ENCODE measurements at places on chromosomes 11 and 22.

DNA sequence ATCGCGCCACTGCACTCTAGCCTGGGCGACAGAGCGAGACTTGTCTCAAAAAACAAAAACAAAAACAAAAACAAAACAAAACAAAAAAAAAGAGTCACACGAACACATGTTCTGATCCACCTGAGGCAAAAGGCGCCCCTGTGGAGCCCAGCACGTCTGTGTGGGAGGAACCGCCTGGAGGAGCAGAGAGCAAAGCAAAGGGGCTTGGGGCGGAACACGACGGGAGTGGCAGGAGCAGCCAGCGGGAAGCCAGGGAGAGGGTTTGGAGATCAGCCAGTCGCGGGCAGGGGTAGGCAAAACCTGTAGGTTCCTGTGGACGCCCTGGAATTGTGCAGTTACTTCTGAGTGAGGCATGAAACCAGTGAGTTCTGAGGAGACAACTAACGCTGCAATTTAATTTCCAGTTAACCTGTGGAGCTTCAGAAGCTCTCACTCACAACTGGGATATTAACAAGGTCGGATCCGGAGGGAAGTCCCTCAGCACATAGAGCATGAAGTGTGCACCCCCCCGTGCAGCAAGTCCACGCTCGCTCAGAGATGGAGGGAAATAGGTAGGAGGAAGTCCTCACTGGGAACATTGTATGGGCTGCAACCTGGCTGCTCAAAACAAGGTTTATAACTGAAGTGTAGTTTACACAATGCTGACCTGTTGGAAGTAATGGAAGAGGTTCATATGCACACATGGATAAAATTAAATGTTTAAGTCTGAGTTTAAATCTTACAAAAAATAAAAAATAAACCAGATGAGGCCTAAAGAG, 13.2 kb upstream of the USP18 start:
- no peak for DNase-seq

- no peak for DNase-seq
Observed at GRCh38 chr11:61337706-61338470, 4.9 kb downstream of the TKFC start.

DNA sequence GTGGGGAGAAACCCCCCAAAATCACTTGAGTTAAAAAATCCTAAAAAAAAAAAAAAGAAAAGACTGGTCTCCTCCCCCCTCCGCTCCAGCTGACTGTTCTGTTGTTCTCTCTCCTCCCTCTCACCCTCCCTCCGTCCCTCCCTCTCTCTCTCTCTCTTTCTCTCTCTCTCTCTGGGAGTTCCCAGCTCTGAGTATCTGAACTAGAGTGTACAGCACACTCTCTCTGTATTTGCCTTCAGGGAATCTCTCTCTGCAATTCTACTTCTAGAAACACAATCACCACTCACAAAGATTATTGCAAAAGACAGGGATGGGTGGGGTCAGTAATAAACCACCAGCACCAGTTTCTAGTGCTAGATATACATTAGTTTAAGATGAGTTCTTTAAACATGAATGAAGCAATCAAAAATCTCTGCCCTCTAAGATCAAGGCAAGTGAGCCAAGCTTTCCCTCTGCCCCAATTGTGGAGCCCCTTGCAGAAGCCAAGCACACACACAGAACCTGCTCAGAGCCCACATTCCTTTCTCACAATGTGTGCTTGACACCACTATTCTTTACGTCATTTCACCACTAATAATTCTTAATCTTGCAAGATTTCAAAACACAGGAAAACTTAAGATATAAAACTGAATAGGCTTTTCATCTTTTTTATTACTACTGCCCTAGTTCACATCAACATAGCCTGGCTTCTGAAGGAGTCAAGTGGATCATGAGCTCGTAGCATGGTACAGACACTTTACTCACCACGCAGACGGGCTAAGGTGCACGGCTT, 133.5 kb downstream of the RBFOX2 start:
- DNase-seq: no peak

DNA sequence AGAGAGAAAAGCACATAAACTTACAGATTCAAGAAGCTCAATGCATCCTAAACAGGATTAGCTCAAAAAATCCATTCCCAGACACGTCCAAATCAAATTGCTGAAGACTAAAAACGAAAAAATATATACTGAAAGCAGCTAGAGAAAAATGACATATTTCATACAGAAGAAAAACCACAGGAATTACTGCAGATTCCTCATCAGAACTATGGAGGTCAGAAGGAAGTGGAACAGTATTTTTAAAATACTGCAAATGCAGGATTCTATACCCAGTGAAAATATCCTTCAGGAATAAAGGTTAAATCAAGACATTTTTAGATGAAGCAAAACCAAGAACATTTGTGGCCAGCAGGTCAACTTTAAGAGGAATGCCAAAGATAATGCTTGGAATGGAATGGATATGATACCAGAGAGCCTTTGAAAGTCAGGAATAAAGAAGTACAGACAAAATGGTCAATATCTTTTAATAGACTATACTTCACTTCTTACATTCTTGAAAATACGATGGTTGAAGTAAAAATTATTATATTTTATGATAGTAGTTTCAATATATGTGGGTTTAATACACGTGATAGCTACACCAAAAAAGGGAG, 352.9 kb downstream of the CTTN start:
- no peak for DNase-seq

GRCh38 chr11:98423933-98424332, 596.8 kb upstream of the CNTN5 start:
- no peak for DNase-seq

DNA sequence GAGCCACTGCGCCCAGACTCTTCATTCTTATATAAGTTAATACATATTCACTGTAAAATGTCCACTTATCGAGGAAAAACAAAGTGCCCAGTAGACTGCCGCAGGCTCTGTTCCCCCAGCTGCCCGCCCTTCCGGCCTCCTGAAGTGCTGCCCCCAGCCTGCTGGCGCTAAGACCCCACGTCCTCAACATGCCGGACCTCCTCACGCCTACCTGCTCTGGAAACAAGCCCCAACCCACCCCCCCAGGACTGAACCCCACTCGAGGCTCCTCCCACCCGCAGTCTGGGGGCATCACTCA, 1.1 kb downstream of the GATD1 start:
- no peak for DNase-seq

- no peak for DNase-seq
Observed at GRCh38 chr11:34651551-34651950, 30.7 kb downstream of the EHF start.

DNA sequence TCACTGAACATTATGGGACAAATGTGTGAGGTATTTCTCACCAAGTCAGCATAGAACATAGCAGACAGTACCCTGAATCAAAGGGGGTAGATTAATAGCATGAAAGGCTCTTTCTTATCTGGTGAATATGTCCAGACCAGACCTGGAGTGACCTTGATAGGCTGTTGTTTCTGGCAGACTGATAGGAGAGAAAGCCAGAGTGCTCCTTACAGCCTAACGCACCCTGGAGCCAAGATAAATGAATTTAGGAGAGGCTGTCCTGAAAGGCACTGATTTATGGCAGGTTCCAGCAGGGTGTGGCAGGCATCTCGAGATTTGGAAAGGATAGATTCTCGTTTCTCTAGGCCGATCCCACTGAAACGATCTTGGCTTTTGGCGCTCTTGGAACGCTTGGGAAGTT, 204.6 kb downstream of the DBX1 start:
- no peak for DNase-seq

- DNase-seq: no peak
Observed at GRCh38 chr22:48755059-48755949, 1072.4 kb downstream of the BRD1 start.

GRCh38 chr22:19148417-19149046, 1.6 kb downstream of the GSC2 start:
- no peak for DNase-seq

DNA sequence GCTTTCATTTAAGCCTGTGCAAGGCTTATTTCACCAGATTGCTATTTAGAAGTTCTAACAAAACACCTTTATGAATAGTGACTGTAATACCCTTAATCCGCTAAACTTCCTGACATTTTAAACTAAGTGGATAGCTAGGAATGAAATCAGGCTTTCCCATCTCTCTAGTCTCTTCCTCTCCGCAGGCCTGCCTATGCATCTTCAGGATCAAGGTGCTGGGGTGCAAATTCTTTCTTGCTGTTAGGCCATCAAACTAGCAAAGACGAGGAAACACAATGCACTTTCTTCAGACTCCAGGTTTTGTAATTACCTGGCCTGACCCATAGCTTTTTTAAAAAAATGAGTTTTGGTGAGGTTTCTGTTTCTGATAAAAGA, 149.4 kb downstream of the DBX1 start:
- DNase-seq: no peak

GRCh38 chr22:42800451-42801251, 56.4 kb downstream of the ARFGAP3 start:
- no peak for DNase-seq

DNA sequence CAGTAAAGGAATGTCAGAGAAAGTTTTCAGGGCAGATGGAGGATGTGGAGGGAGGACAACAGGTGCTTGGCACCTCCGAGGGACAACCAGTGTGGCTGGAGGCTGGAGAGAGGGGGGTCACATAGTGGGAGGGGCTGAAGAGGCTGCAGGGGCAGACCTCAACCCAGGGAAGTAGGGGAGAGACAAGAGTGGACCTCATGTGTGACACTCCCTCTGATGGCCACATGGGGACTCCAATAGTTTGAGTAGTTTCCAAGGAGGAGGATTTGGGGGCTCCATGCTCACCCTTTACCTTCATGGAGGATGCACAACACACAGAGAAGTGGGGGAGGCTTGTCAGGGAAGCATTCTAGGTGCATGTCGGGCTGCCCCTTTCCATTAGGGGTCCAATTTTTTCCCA, 35.1 kb upstream of the ASPHD2 start:
- DNase-seq: no peak

DNA sequence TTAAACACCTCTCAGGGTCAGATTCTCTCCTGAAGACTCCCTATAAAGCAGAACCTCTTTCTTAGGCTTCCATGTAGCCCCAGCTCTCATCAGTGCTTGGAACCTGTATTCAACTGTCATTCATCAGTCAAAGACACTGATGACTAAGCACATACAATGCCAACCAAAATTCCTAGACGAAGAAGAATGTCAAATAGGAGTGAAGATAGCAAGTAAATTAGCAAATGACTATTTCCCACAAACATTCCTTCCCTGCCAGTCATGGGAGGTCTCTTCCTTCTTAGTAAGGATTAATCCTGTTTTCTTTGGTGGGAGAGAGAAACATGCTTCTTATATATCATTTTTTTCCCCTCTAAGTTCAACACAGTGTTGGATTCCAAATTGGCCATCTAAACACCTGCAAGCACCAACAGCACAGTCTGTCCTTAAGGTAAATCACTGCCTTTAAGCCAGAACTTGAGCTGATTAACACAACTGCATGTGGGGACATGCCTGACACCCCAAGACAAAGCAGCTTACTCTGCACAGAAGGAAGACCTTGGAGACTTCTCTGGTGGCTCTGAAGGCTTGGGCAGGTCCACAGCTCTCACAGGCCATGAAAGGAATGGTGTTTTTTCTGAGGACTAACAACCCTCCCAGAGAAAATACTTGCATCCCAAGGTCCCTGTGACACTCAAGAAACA, 47.5 kb upstream of the ME3 start:
- DNase-seq: no peak

- no peak for DNase-seq
Observed at GRCh38 chr11:32081129-32081641, 9.7 kb upstream of the RCN1 start.

DNA sequence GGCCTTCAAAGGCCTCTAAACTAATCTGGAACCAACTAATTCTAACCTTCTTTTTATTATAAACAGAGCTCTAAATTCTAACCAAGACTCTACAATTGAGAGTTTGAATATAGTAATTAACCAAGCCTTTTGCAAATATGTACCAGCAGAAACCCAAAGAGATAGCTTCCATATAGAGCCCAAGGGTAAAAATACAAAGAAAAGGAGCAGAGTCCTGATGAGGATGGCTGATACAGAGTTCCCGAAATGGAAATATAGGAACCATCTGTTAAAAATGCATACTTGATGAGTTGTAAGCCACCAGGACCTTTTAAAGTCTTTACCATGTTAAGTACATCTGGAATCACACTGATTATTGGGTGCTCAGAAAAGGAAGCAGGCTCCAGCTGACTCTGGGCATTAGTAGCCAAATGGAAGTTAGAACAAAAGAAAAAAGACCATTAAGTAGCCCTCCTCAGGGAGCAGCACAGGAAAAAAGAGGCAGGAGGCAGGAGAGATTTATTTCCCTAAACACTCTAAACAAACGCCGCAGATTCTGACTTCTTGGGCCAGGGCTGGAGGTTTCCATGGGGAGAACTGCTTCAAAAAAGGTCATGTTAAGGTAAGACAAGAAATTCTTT, 463.1 kb upstream of the FAT3 start:
- DNase-seq: no peak

DNA sequence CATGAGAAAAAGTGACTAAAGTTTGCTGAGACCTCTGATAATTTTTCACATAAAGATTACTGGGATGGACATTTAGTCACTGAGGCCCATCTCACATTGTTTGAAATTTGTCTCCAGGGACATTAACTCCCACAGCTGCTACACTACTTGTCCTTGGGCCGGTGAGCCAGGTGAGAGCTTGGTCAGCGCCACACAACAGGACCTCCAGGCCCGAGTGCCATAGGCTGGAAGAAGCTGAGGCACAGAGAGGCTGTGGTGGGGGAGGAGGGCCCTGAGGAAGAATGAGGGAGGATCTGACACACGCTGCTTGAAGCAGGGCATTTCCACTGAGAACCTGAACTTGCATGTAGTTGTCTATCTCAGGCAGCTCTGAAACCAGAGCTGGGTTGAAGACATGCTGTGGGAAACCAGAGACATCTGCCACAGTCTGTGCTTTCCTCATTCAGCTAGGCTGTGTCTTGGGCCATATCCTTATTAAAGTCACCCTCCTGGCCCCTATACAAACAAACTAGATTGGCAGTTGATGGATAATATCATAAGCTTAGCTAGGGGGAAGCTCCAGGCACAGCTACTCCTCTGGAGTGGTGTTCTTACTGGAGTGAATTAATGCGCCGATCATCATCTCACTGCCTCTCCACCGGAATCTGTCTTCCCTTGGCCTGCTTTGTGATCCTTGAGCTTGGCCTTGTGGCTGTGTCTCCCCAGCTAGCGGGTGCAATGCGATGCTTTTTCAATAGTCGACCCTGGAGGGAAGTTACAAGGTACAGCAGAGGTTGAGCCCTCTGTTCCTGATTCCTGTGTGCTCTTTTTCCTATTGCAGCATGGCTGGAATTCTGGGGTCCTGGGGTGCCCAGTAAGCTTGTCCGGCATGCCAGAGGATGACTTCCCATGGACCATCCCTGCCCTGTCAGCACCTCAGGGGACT, 225.3 kb upstream of the B3GAT1 start:
- no peak for DNase-seq

DNA sequence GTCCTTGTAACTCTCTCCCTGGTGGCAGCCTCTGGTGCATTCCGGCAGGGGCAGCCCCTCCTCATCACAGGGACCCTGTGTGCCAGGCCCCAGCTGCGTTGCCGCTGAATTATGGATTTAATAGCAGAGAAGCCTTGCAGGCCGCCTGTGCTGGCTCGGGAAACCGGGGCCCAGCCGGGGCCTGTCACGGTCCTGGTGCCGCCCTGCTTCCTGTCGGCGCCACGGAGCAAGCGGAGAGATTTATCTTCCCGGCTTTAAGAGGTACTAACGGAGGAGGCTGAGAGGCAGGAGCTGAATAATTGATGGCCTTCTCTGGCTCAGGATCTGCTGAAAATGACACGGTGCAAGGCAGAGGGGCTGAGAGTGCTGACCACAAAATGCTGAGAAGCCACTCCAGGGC, 54.0 kb upstream of the CCDC188 start:
- no peak for DNase-seq

GRCh38 chr11:112377946-112378345, 117.3 kb upstream of the PLET1 start:
- DNase-seq: no peak

Data from GM19239 (cell line).